ENCODE measurements at places on chromosomes 3 and 15.

GRCh38 chr15:56804938-56805337 lies 71.6 kb upstream of the ZNF280D start:
- DNase-seq = peak; percentile 51

- DNase-seq = no peak
Observed at GRCh38 chr3:96347289-96347688, 467.1 kb upstream of the EPHA6 start.

DNA sequence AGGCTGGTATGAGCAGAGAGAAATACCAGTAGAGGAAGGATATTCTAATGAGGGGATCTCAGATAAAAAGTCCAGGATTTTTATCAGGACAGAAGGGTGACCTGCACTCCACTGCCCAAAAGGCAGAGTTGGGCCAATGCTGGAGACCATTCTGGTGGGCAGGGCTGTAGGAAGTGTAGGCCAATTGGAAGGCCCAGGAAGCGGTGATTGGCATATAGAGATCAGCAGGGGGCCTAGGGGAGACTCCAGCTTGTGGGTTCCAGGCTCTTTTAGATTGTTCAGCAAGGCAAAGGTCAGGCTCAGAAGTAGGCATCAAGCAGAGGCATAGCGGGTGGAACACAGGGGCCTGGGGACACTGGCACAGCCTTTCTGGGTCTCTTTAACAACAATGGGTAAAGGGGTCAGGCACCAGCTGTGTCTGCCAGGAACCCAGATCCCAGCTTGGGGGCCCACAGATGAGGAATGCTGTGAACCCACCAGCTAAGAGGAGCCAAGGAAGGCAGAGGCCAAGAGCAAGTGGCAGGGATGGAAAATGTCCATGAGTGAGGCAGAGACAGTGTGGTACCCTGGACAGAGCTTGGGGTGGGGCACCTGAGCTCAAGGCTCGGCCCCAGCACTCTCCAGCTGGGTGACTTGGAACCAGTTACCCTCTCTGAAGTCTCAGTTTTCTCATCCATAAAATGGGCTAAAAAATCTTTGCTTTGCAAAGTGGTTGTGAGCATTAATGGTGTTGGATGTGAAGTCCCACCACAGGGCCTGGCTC lies 27.0 kb upstream of the RASGRF1 start:
- DNase-seq = no peak

DNA sequence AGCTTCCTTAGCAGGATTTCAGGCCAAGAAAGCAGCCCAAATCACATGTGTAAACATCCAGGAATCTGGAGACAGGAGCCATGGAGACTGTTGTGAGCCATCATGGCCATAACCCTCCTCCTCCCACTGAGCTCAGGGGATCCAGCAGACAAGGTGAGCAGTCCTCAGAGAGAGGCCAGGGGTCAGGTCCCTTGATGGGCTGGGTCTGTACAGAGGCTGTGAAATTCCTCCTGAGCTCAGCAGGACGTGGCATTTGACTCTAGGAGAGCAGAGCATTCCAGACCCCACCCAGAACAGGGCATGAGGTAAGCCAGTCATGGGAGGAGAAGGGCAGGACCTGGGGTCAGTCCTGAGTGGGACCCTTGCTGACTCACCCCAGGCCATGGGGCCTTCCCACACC lies 67.0 kb upstream of the ACAN start:
- DNase-seq = no peak

DNA sequence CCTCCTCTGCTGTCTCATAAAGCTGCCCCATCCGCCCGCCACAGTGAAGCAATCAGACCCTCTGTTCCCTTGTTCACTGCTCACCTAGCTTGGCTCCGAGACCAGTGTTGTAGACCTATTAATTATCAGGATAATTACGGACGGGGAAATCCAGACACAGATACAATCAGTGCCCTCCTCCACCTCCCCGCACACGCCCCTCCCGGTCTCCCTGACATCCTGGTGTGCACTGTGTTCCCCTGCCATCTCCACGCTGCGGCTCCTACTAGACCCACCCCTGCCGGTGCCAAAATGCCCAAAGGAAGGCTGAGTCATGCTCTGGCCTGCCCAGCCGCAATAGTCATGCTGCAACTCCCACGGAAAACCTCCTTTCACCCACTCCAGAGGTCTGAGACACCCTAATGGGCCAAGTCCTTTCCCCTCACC lies 277.3 kb upstream of the TLE3 start:
- peak; percentile 53 for DNase-seq

- DNase-seq = no peak
Observed at GRCh38 chr3:10193692-10194327, 29.1 kb downstream of the IRAK2 start.

DNA sequence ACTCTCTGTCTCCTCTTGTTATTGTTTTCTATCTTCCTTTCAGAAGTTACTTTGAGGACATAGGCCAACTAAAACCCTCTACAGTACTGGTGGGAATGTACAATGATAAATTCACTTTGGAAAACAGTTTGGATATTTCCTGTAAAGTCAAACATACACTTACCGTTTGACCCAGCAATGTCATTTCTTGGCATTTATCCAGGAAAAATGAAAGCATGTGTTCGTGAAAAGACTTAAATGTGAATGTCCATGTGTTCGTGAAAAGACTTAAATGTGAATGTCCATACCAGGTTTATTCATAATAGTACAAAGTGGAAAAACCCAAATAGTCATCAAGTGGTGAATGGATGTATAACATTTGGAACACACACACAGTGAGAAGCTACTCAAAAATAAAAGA lies 361.5 kb upstream of the DPH6 start:
- DNase-seq = peak; percentile 11
